ENCODE measurements at places on chromosomes 6 and 20.

DNA sequence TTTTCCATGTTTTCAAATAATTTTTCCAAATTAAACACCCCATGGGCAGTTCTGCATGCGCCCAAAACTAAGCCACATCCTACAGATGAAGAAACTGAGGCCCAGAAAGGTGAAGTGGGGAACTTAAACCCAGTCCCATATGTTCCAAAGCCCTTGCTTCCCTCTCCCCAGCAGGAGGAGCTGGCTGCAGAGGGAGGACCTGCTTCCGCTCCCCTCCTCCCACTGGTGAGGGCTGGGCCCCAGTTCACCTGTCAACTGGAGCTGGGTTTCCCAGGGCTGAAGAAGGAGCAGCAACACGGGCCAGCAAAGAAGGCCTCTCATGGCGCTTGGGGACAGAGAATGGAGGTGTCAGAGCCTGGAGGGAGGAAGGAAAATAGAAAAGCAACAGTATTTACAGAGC is 1.4 kb upstream of the RBPJL start:
- DNase-seq, result no peak

DNA sequence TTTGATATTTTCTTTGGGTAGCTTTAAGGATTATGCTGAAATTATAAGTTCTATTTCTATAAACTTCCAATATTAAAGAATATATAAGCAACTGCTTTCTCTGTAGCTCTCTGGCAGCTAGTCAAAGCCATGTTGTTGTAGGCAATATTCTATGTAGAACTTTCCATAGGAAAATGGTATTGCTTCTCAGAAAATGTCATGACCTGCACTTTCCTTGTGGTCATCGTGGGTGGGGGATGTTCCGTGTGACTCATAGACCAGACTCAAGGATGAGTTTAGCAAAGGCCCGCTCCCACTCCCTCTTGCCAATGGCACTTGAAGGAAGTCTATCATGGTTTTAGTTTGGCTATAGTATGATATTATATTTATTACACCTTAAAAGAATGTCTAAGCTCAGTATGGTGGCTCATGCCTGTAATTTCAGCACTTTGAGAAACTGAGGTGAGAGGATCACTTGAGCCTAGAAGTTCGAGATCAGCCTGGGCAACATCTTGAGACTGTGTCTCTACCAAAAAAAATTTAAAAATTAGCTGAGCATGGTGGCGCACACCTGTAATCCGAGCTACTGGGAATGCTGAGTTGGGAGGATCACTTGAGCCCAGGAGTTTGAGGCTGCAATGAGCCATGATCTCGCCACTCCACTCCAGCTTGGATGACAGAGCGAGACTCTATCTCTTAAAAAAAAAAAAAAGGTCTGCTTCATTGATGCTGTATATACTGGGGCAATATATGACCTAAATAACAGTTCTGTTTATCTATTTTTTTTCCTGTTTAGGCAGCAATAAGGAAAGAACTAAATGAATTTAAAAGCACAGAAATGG is 36.6 kb upstream of the LTV1 start:
- DNase-seq, result no peak

DNA sequence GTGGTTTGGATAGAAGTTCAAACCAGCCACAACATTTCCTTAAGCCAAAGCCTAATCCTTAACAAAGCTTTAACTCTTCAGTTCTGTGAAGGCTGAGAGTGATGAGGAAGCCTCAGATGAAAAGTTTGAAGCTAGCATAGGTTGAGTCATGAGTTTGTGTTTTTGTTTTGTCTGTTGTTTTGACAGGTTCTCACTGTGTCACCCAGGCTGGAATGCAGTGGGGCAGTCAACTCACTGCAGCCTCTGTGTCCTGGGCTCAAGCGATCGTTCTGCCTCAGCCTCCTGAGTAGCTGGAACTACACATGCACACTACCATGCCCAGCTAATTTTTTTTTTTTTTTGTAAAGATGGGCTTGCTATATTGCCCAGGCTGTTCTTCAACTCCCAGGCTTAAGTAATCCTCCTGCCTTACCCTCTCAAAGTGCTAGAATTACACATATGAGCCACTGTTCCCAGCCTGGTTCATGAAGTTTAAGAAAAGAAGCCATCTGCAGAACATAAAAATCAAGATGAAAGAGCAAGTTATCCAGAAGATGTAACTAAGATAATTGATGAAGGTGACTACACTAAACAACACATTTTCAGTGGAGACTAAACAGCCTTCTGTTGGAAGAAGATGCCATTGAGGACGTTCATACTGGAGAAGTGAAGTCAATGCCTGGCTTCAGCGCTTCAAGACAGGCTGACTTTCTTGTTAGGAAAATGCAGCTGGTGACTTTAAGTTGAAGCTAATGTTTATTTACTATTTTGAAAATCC is 96.2 kb downstream of the SMAP1 start:
- DNase-seq, result no peak

GRCh38 chr20:33811776-33812151 is 616 bp downstream of the CHMP4B start:
- peak; percentile 39 for DNase-seq

DNA sequence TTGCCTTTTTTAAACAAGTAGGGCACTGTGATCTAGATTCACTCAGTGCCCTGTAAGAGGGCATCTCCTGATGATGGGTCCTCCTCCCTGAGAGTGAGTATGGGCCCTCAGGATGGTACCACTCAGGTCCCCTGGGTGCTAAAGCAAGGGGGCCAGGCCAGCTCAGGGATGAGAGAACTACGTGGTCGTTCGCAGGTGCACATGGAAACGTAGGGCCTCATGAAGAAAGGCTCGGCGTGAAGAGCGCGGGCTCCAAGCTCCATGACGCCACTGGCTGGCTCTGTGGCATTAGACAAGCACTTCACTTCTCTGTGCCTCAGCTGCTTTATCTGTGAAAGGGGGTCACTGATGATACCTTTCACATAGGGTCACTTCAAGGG is 50.7 kb downstream of the SYNJ2 start:
- no peak for DNase-seq

DNA sequence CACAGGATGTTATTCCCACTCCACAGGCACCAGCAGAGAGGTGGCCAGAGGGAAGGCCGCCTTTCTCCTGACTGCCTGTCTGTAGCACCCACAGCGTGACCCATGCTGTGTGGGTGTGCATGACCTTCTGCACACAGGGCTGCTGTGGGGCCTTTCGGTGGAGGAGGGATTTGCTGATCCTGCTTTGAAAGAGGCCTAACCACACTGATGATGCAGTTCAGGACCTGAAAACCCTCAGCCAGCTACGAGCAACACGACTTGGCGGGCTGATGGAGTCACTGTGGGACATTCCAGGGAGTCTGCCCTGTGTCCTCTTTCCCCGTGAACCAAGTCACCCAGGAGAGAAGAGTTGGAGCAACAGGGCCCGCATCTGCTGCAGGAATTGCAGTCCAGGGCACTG is 49.1 kb downstream of the SYTL3 start:
- no peak for DNase-seq

DNA sequence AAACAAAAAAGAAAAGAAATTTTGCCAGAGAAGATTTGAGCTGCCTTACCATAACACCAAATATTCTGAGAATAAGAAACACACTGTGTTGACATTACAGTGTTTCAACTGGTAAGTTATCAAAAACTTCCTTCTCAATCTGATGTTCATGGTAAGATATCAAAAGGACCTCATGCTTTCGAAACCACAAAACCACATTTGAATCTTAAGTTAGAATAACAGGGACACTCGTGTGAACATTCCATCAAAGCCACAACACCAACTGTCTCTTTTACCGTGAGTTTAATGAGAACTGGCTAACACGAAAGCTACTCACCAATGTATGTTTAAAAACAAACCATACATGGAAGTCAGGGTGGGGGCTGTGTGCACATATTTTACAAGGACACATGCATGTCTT is 73.0 kb upstream of the OPRM1 start:
- no peak for DNase-seq

DNA sequence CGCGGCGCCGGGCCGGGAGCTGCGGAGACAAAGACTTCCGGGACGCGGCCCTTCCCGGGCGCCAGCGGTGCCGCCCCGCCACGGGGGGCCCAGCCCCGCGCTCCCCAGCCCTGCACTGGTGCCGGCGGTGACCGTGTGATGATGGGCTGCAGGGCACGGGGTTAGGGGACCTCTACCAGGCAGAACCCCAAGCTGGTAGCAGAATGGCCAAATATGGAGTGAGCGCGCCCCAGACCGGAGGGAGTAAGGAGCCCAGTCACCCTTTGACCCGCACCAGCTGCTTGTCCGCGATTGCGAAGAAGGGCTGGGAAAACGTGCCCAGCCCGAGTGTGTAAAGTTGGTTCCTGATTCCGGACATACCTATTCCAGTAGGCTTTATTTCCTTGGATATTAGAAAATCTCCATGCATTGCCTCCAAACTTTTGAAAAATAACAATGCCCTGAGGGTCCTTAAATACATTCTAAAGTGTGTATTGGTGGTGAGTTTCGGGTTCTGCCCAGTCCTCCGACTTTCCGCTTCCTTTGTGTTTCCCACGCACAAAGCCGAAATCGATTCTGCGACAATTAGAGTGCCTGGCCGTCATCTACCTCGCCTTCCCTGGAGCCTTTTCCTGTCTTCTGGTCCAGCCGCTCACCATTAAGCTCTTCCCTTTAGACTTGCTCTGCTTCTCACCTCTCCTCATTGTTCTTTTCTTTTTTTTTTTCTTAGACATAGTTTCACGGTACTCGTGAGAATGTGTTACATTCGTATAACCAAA is 1.1 kb downstream of the ABRACL start:
- peak; percentile 28 for DNase-seq

- no peak for DNase-seq
Observed at GRCh38 chr6:43089467-43089866, 13.4 kb downstream of the PTK7 start.

- no peak for DNase-seq
Observed at GRCh38 chr20:3330046-3330741, 77.3 kb downstream of the DNAAF9 start.

- DNase-seq, result no peak
Observed at GRCh38 chr20:36572701-36573102, 695 bp upstream of the TGIF2 start.

DNA sequence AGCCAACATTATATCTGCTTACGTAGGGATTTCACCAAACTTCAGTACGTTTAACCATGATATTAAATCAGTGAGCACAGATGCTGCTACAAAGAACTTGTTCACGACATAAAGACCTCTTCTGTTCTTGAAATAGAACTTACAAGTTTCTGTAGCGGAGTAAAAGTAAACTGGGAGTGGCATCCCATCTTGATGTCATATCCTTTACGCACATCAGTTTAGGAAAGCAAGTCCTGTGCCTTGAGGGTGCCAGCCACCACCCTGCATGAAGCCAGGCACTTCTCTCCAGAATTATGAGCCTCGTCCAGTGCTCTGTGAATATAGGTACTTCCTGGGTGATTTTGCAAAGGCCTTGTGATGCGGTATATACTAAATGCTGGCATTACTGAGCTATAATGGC is 122.6 kb downstream of the BTBD3 start:
- no peak for DNase-seq
